ENCODE measurements at places on chromosomes 6 and 20. TPM values are rescaled to one million over a fixed set of nuclear protein-coding genes. Genes with fewer than 3 reads are reported as not detected.

PCSK2 gene
- total RNA-seq = not detected

GRCh38 chr6:35610830-35611229, 77.9 kb downstream of the FKBP5 start:
- no peak for DNase-seq

DNA sequence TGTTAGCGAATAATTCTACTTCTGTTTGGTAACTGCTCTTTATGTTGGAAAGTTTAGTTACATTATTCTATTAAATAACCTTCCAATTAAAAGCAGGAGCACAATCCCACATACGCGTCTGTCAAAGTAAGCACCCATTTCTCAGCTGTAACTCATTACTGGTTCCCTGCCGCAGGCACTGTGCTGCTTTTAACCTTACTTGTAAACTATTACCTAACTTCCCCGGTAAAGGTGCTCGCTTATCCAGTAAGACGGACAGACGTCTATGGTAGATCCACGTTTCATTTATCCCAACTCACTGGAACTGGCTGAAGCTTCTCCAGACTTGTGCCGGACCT, 529 bp upstream of the ENPP4 start:
- DNase-seq = no peak

DNA sequence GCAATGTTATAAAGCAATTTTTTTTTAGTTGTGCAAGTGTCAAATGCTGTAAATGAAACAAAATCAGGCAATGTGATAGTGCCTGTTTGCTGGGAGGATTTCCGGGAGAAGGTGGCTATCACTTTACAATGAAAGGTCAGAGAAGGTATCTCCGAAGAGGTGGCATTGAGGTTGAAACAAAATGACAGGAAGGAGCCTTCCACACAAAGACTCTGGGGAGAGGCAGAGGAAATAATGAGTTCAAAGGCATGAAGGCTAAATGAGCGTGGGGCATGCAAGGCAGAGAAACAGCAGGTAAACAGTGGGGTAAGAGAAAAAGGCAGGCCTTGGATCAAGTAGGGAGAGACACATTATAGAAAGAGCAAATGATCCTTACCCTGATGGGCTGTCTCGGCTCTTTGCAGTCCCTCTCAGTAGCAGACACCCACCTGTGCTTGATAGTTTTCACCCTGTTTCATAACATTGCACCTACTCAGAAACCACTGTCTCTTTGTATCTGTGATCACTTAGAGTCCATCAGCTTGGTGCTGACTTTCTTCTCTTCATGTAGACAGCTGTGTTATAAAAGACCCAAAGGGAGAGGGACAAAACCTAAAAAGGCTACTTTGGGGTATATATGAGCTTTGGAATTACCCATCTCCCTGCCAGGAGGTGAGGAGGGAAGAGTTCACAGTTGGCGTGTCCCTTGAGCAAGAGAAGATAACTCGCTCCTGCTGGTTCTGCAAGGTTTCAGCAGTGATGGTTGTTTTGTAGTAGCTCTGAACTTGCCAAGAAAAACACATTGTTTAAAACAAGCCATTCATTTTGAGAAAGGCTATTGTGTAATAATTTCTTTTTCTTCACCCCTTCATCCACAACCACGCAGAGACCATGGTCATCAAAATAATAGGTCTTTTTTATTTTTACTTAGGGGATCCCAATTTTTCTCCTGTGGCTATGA, 22.3 kb downstream of the NRN1 start:
- no peak for DNase-seq

DNA sequence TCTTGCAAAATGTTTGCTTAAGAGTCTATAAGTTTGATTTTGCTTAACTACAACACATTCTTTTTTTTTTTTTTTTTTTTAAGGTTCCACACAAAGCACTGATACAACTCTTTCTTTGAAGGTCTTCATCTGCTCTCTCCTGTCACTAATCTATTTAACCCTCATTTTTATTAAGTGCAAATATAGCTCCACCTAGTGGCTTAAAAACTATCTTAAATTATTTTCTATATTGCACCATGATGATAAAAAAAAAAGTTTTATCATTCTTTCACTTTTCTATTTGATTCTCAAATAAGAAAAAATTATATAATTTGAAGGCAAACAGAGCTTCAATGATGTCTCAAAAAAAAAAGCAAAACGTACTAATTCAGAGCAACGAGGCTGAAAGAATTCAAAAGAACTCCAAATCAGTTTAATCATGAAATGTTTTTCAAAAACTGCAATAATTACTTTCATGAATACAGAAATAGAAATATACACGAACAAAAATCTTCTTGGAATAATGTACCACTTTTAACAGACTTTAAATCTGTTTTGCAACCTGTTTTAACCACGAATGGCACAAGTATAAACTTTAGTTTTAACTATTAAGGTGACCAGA, 12.8 kb downstream of the ESF1 start:
- DNase-seq = no peak

MED23 gene
- total RNA-seq = 32.1 TPM

GRCh38 chr6:128981716-128982115, 98.8 kb downstream of the LAMA2 start:
- no peak for DNase-seq

NKX2-2 gene
- total RNA-seq = not detected

DUSP15 gene
- not detected for total RNA-seq

DNA sequence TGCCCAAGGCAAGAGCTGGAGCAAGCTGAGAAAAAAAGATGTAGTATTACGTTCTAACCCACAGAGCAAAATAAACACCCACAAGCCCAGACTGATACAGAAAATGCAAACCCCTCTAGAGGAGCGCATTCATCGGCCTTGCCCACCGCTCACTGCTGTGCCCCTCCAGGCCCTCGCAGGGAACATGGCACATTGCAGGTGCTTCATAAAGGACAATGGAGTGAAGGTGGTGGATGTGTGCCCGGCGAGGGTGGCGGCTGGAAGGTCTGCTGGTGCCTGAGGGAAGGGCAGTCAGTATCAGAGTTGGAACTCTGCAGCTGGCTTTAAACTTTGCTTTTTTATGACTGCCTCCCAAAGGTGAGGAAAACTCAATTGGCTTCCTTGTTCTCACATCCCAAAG, 18.5 kb upstream of the IRF4 start:
- no peak for DNase-seq

PRR18 gene
- total RNA-seq = not detected

SLC35F1 gene
- total RNA-seq = not detected

GRCh38 chr6:140032189-140032588, 657.7 kb upstream of the CITED2 start:
- DNase-seq = no peak

- no peak for DNase-seq
Measured at GRCh38 chr20:24673678-24674570, 204.5 kb downstream of the SYNDIG1 start.

- DNase-seq = no peak
Measured at GRCh38 chr6:118872726-118873125, 21.2 kb upstream of the ASF1A start.

DNA sequence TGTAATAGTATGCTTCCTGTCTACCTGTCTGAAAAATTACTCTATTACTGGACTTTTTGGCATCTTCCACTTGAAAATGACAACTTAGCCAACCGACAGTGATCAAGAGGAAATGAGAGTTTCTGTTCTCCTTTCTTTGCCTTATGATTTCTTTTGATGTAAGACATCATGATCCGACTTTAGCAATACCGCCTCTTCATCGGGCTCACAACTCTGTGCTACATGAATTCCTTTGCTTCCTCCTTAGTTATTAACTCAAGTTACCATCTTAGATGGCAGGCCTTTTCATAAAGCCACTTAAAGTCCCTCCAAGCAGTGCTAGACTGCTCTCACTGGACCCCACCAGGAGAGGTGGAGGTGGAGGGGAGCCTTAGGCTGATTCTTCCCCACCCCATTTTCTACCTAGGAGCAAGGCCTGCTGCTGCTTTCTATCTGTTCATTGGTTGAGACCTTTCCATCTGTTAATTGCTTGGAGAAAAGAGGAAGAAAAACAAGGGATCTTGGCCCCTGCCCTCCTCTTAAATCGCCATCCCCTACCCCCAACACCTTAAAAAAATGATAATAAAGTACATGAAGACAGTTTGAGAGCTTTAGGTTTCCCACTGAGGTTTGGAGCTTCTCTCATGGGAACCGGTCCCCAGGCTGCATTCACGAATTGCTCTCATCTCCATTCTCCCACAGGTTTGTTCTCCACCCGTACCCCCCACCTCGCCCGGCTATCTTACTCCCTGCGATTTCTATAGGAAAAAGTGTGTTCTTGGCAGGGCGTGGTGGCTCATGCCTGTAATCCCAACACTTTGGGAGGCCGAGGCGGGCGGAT, 21.6 kb upstream of the MCM3 start:
- DNase-seq = no peak

GRCh38 chr20:37270576-37271420, 9.2 kb upstream of the GHRH start:
- no peak for DNase-seq

DNA sequence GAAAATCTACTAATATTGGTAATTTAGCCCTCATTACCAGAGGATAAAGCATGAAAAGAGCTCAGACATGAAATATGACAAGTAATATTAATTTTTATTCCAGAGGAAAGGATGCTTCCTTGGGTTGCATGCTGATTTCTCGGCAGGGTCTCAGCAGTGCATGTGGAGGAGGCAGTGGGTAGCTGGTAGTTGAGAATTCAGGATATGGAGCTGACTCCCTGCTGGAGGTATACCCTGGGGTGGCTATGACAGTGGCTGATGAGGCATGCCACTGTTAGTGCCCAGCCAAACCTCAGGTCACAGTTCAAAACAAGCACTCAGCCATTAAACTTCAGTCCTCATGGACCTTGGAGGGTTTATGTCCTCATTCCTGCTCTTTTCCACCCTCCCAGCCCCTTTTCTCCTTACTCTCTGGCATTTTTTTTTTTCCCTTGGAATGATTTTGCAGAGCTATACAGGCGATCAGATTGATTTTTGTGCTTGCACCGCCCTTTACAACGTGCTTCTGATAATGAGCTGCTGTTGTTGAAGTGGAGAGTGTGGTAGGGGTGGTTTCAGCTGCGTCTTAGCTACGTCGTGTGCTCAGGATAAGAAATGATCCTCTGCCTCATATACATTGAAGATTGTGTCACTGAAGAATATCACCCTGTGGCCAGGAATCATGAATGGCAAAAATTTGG, 761.9 kb upstream of the MMS22L start:
- no peak for DNase-seq

OOEP gene
- total RNA-seq = 0.68 TPM

MRS2 gene
- 16.6 TPM for total RNA-seq

Data from activated CD4-positive, alpha-beta memory T cell treated with anti-CD3 and anti-CD28 coated beads, Interleukin-2, amount 10 ng/mL, durations not matched to agents 7 days and 5 days (primary cell).